ENCODE measurements at places on chromosomes 6 and 20.

DNA sequence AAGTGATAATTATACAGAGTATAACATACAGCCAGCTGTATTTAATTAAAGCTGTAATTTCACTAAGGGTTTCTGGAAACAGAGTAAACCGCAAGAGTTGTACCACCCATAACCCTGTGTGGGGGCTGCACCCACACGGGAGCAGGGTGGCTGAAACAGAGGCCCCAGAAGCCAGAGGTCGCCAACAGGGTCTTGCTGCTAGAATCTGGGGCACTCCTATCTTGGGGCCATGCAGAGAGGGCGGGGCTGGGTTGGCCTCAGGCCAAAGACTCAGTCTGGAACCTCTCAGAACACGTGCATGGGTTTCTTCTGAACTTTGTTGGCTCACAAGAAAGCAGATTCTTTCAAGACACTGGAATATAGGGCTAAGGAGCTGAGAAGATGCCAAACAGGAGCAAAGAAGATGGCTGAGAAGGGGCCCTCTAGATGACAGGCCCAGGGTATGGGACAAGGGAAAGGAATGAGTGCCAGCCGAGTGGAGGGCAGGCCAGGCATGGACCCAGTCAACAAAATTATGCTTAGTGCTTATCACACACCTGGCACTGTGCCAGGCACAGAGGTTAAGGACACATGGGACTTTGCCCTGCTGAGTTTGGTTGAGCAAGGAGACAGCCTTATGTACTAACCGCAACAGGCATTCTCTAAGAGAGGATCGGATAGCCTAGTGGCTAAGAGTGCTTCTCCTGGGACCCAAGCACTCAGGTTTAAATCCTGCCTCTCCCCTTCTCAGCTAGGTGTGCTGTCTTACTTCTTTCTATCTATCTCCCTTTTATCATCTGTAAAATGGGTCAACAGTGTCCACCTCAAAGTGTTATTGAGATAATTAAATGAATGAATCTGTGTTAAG lies 96.6 kb upstream of the FOXP4 start:
- peak; percentile 84 for DNase-seq

- DNase-seq, result no peak
Measured at GRCh38 chr6:21754891-21755290, 161.3 kb downstream of the SOX4 start.

- no peak for DNase-seq
Measured at GRCh38 chr6:156925718-156926607, 148.8 kb downstream of the ARID1B start.

DNA sequence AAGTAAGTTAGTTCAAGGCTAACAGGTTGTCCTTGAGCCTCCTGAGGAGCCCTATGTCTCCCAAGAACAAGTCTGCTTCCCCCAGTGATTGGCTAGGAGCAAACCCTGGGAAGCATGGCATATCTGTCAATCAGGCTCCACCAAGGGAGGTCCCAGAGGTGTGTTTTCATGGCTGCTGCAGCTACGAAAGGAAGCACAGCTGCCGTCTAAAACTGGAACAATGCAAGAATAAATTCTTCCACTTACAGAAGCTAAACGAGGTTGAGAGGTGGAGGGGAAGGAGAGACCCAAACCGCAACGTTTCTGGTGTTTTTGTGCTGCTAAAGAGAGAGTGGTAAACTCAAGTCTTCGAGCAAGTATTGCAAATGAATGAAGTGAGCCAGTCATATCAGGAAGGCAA lies 4.9 kb upstream of the PTGIS start:
- no peak for DNase-seq

GRCh38 chr6:27213544-27214125 lies 33.9 kb upstream of the PRSS16 start:
- DNase-seq, result no peak

- DNase-seq, result no peak
Measured at GRCh38 chr20:53294804-53295203, 298.8 kb downstream of the ZNF217 start.

DNA sequence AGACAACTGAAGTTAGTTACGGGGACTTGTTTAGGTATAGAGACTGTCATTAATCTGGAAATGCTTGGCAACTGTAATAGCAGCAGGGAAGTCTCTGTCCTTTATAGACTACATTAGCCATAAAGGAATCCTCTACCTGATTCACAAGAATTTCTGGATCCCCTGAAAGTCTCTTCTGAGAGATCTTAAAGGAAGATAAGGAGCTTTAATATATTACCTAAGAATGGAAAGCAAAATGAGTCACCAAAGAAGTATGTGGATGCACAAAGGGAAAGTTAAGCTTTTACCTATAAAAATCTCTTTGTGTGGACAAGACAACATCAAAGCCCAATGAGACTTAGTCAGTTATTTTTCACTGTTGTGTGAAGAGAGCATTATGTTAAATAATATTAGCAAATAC lies 92.2 kb upstream of the RSPO3 start:
- no peak for DNase-seq

- DNase-seq, result no peak
Measured at GRCh38 chr6:148272597-148272996, 70.0 kb upstream of the SASH1 start.

DNA sequence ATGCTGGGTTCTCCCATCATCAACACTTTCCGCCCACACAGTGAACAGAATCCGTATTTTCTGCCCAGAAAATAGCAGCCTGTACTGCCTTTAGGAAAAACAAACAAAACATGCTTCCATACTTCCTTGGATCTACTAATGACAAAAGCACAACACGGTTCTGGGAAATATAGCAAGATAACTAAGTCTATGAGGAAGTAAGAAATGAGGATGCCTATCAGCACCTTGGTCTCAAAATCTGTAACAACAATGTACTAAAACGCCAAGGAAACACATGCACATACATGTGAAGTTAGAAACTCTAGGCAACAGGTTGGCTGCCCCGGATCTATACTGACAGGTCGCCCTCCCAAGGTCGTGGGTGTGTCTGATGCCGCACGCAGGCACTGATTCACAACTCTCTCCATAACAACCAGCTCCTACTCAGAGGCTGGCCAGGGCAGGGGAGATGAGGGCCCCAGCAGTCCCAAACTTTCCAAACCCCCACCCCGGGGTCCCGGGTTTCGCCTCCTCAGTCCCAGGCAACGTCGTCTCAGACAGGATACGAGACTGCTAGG lies 710 bp downstream of the BTBD9 start:
- no peak for DNase-seq

GRCh38 chr20:40938020-40938419 lies 90.6 kb upstream of the TOP1 start:
- no peak for DNase-seq

GRCh38 chr6:151440930-151441329 lies 11.0 kb downstream of the RMND1 start:
- DNase-seq, result no peak

DNA sequence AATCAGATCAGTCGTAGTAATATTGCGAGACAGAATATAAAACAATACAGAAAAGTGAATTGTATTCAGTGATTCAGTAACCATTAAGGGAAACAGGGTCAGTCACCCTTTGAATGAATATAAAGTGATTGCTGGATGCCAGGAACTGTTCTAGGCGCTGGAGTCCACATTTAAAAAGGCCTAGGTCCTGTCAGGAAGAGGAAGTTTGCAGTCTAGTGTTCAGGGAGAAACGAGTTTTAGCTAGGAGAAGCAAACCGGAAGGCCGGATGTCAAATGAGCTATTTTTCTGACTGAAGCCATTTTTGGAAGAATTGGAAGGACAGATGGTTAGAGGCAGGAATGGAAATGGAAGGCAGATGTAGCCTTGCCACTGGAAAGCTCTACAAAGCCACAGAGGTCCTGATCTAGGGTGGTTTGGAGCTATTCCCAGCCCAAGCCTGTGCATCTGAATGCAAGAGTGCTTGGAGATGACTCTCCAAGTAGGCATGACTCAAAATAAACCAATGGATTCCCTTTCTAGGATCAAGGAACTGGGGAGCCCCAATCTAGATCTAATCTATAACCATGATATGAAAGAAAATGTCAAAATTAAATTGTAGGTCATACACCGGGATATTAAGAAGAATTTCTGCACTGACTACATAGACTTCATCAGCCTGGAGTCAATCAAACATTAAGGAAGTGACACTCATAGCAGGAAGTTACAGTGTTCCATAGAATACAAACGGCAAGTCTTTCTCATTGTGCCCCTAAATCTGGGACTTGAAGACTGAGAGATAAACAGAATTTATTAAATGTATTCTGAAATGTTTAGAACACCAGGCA lies 36.8 kb upstream of the CDKAL1 start:
- no peak for DNase-seq

DNA sequence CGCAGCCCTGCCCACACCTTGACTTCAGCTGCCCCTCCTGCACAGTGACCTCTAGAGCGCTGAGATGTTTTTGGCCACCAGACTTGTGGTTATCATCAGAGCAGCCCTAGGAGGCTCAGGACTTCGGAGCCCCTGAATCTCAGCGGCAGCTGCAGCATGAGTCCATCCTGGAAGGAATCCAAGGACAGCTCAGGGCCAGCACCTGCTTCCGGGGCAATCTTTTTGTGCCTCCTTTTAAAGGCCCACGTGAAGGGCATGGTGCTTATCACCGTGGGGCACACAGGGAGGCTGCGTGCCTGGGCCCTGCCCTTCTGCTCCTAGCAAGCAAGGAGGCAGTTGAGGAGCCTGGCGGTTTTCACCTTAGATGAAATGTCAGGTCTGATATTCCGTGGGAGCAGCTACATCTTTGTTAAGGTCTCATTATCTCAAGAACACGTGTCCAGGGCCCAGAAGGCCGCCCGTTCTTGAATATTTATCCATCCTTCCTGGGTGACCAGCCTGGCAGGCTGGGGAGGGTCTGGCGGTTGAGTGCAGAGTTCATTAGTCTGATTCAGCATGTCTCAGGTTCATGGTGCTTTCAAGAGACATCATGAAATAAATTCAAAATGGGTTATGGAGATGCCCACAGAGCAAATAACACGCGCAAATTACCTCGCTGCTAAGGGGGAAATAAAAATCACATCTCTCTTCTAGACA lies 392.4 kb downstream of the TAF4 start:
- DNase-seq, result no peak

DNA sequence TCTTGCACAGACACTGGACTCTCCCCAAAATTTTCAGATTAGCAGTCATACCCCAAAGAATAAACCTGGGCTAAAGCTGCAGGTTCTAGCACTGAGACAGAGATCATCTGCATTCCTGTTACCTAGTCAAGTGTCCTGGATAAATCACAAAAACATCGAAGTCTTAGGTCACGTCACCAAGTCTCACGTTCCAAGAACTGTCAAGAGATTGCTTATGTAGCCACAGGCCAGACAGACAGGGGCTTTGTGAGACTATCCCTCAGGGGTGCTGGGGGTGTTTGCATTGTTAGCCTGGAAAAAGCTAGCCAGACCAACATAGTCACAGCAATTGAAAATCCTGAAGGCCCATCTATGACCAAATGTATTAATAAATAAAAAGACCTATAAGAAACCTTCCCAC lies 243.1 kb upstream of the PREP start:
- no peak for DNase-seq

- DNase-seq, result no peak
Measured at GRCh38 chr20:21514553-21515251, 838 bp upstream of the NKX2-2 start.

DNA sequence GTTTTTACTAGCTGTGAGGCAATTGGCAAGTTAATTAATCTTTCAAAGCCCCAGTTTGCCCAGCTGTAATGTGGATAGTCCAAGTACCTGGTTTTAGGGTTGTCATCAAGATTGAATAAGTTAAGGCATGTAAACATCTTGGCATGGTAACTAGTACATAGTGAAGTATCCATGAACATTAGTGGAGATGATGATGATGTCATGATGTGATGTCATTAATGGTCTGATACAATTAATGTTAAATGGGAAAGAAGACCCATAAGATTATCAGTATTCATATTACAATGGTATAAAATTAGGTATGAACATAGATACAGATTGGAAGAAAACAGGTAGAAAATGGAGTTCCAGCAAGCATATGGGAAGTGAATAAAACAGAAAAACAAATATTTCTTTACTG lies 5.3 kb downstream of the EPB41L1 start:
- no peak for DNase-seq

- no peak for DNase-seq
Measured at GRCh38 chr20:40979247-40979646, 49.4 kb upstream of the TOP1 start.

- no peak for DNase-seq
Measured at GRCh38 chr6:80331974-80332373, 225.5 kb downstream of the BCKDHB start.

DNA sequence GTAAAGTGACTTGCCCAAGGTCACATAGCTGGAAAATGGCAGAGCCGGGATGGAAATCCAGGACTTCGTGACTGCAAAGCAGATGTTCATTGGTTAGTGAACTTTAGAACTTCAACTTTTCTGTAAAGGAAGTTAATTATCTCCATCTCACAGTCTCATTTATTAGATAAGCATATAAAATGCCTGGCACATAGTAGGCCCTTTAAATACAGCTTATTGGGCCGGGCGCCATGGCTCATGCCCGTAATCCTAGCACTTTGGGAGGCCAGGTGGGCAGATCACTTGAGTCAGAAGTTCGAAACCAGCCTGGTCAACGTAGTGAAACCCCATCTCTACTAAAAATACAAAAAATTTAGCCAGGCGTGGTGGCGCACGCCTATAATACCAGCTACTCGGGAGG lies 1.7 kb upstream of the MMP9 start:
- DNase-seq, result no peak
